ENCODE measurements at places on chromosomes 11 and 22.

GRCh38 chr11:37849706-37850105, 1251.7 kb upstream of the RAG2 start:
- no peak for DNase-seq

- no peak for DNase-seq
These were observed 106.4 kb downstream of the SYN3 start for GRCh38 chr22:32951807-32952153.

DNA sequence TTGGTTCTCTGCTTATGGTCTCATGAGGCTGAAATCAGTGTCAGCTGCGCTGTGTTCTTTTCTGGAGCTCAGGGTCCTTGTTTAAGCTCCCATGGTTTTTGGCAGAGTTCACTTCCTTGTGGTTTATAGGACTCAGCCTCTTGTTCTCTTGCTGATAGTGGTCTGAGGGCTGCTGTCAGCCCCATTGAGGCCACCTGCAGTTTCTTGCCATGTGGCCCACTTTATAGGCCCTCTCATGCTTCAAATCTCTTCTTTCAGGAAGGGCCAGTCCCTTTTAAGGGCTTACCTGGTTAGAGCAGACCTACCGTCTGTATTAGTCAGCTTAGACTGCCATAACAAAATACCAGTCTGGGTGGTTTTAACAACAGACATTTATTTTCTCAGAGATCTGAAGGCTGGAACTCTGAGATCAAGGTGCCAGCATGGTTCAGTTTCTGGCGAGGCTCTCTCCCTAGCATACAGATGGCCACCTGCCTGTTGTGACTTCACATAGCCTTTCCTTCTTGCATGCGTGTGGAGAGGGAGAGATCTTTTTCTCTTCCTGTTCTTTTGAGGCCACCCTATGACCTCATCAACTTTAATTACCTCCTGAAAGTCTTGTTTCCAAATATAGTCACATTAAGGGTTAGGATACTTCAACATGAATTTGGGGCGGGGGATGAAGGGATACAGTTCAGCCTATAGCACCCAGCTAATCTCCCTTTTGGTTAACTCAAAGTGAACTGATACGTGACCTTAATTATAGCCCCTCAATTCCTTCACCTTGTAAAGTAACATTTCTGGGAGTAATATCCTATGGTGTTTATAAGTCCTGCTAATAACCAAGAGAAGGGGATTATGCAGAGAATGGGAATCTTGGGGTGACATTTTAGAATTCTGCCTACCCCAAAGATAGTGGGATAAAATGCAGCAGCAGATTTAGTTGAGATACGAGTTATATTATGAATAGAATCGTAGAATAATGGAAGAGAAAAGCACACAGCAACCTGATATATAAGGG, 131.8 kb downstream of the UVRAG start:
- DNase-seq, result no peak

GRCh38 chr11:63920939-63921417, 4.0 kb upstream of the RCOR2 start:
- DNase-seq, result no peak

GRCh38 chr11:69941546-69942332, 122.5 kb upstream of the FGF3 start:
- no peak for DNase-seq

GRCh38 chr11:69039501-69039900, 9.2 kb upstream of the TPCN2 start:
- DNase-seq, result no peak

- no peak for DNase-seq
These were observed 914 bp upstream of the PRDM11 start for GRCh38 chr11:45145379-45146071.

- DNase-seq, result no peak
These were observed 19.7 kb downstream of the MYO7A start for GRCh38 chr11:77147668-77148321.

GRCh38 chr11:13134886-13135285, 125.8 kb downstream of the RASSF10 start:
- DNase-seq, result no peak

DNA sequence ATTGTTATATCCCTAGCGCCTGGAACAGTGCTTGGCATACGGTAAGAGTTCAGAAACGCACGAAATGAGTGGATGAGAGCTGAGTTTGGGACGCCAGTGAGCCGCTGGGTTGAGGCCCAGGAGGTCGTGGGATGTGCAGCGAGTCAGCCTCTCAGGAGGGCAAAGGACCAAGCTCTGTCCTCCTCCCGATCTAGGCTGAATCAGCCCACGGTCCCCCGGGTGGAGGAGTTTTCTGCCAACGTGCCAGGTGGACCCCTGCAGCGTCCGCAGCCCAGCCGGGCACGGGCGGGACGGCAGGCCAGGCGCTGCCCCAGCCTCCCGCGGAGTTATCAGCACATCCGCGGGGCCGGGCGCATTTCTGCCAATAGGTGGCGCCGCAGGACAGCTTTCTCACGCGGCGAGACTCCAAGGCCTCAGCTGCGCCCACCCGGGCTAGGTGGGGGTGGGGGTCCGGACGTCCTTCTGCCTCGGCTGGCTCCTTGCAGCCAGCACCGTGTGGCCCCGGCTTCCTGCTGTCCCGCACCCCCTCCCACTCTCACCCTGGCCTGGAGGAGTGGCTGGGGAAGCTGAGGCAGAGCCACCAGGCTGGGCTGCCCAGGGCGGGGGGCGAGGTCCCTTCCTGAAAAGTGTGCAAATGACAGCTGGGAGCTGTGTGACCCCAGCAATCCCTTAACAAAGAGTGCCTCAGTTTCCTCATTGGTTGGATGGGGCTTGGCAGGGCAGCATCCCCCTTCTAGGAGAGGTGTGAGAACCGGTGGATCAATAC, 2.2 kb upstream of the RPS19BP1 start:
- no peak for DNase-seq

GRCh38 chr22:47213571-47214230, 451.3 kb downstream of the TBC1D22A start:
- DNase-seq, result no peak

DNA sequence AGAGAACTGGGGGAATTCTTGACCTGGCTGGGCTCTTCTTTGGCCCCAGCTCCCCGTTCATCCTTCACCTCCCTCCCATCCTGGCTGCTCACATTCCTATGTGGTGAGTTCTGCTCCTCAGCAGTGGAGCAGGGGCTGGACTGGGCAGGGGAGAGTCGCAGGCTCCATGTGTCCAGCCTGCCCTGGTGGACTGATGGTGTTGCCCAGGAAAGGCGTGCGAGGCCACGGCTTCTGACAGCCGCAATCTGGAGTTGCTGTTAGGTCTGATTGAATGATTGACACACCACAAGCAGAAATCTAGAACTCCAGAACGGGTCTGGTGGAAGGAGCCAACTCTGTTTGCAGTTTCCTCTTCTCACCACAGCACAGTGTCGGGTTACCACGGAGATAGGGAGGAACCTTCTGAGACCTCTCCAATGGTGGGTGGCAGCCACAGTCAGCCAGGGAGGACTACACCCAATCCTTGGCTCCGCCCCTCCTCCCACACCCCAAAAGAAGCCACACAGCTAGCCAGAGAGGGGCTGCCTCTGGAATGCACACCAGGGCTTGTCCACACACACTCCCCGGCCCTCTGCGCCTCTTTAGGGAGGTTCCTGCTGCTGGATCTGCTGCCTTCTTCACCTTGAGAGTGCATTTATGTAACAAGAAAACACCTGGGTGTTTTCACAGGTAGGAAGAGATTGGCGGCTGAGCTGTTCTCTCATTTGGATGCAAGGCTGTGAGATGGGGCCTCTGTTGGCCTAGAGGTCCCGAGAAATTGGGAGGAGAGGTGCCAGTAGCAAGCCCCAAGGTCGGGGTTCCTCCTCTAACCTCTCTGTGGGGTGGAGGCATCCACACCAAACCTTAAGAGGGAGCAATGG, 56.4 kb upstream of the CD44 start:
- DNase-seq, result peak; percentile 89

GRCh38 chr11:74820763-74821162, 72.1 kb downstream of the RNF169 start:
- DNase-seq, result peak; percentile 77
